ENCODE measurements at places on chromosomes 6 and 20.

DNA sequence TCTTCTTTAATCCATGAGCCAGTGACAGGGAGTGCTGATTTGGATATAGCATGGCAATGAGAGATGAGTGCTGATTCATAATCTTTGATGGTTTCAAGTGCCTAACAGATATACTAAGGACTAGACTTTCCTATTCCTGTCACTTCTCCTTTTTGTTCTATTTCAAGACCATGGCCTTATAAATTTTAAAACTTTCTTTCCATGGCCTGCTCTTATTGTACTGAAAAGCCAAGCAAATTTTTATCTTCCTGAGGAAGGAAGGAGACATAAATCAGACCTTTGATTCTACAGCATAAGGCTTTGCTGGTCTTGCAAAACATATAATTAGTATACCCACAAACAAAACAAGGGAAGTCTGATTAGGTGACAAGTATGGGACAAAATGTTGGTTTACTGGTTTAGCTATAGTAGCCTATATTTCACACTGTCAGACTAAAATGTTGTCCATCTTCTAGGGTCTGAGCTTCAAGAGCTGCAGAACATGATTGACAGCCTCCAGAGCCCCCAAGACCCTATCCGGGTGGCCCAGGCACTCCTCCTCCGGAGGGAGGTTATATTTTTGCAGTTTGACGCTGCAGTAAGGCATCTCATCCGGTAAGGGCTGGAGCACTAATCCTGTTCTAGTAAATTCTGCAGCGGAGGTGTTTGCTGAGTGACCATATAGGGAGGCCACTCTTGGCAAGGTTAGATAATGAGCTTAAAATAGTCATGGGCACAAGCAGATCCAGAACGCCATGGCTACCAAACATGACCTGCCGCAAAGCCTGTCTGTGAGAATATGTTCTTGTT lies 82.3 kb downstream of the CD164 start:
- DNase-seq = no peak

- DNase-seq = no peak
Observed at GRCh38 chr6:116004841-116005815, 55.6 kb downstream of the FRK start.

- DNase-seq = no peak
Observed at GRCh38 chr6:123770247-123770949, 33.3 kb upstream of the NKAIN2 start.

DNA sequence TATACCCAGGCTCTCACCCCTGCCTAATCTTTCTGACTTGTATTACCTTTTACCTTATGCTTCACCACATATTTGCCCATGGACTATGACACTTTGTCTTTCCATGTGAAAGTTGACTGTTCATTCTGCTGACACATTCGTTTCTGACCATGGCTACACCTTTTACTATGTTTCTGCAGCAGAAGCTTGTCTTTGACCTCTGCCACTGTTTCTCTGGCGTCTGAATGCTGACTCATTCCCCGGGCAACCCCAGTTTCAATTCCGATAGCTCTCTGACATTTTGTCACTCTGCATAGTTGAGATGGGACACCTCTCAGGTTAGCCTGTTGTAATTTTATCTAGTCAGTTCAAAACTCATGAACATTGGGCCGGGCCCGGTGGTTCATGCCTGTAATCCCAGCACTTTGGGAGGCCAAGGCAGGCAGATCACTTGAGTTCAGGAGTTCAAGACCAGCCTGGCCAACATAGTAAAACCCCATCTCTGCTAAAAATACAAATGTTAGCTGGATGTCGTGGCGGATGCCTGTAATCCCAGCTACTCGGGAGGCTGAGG lies 50.7 kb downstream of the SLC26A8 start:
- DNase-seq = no peak

DNA sequence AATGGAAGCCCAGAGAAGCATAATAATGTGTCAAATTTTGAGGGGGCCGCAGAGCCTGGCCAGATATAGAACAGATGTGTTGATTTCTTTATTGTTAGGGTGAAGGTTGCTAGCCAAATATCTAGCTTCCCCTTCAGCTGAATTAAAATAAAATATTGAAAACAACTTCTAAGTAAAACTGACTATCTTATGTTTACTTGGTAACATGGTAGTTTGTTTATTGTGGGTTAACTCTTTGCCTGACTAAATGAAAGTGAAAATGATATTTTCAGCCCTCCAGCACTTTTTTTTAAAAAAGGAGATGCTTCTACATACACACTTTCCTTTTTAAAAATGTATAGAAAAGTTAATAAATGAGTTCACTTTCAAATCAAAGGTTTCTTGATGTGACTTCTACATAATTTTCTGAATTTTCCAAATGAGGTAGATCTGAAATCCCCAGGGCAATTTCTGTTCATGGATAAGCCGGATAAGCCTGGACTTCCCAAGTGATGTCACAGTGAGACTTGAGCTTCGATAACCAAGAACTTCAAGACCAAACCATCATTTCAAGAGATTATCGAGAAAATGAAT lies 172.1 kb upstream of the OLIG3 start:
- no peak for DNase-seq

DNA sequence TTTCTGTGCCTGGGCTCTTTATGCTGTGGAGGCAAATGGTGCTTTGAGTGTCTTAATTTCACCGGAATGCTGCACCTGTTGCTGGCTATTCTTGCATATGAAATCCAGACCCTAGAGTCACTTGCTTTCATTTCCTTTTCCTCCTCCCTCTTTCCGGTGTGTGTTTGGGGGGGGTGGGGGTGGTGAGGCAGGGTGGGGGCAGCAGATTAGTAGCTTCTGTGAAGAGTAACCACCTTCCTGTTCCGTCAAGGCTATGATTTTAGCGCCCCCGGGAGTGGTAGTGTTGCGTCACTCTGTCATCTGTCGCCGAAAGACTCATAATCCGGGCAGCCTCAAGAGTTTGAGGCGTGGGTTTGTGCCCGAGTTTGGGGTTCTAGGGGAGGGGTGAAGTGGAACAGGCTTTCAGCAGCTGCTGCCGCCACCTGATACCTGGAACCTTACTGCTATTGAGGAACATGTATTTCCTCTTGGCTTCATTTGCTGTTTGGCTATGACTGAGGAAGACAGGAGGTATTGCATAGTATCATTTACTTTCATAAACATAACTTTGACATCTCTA lies 49.1 kb downstream of the UTRN start:
- DNase-seq = peak; percentile 76

DNA sequence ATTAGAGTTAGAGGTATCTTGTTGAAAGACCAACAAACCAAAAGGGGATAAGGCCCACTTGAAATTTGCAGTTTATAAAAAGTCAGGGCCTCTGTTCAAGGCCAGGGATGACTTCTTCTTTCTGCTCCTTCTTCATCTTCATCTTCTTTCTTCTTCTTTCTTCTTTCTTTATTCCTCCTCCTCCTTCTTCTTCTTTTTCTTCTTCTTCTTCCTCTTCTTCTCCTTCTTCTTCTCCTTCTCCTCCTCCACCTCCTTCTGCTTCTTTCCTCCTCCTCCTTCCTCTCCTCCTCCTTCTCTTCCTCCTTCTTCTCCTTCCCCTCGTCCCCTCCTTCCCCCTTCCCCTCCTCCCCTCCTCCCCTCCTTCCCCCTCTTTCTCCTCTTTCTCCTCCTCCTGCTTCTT lies 18.4 kb upstream of the ZNF292 start:
- no peak for DNase-seq

DNA sequence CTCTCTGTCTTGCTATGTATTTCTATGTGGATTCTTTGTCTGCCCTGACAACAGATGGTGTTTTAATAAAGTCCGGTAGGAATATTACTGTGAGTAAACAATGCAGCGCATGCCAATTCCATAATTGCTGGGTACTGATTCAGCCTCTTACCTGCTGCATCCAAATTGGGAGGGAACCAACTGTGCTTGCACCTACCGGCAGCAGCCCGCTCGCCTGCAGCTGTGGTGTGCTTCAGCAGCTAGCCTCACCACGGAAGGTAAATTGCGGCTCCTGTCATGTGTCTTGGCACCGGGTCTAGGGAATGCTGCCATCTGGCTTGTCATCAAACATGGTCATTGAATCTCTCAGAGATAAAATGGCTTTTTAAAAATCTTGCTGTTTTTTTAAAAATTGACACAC lies 704.8 kb upstream of the SLC35B3 start:
- DNase-seq = no peak

DNA sequence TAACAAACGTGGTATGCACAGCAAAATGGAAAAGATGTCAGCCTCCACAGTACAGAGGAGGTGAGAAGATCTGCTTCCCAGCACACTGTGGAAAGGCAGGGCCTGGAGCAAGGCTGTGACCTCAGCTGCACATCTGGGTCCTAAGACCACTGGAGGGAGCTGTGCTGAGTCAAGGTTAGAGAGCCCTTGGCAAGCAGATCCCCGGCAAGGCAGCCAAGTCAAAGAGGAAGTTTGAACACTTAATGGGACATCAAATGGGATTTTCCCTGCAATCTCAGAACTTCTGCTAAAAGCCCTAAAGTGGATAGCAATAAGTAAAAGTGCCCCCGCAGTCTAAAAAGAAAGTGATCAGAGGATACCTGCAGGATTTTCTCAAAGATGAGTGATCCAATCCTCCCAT lies 39.5 kb downstream of the UNC5CL start:
- DNase-seq = peak; percentile 62

GRCh38 chr6:158706369-158706982 lies 56.6 kb downstream of the SYTL3 start:
- peak; percentile 22 for DNase-seq

DNA sequence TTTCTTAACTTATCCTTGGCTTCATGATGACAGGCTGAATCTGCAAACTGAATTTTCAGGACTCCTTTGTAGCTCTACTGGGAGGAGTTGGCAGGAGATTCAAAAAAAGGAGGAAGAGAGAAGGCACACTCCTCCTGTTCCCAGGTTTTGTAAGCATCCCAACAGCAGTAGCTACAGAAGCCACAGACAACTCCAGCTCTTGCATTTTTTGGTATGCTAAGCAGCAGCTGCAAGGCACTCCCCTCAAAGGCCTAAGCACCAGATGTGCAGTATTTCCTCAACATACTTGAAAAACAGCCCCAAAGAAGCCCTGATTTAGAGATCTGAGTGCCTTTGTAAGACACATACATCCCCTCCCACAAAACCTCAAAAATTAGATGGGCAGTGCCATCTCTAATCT lies 328.6 kb upstream of the SYNCRIP start:
- no peak for DNase-seq

DNA sequence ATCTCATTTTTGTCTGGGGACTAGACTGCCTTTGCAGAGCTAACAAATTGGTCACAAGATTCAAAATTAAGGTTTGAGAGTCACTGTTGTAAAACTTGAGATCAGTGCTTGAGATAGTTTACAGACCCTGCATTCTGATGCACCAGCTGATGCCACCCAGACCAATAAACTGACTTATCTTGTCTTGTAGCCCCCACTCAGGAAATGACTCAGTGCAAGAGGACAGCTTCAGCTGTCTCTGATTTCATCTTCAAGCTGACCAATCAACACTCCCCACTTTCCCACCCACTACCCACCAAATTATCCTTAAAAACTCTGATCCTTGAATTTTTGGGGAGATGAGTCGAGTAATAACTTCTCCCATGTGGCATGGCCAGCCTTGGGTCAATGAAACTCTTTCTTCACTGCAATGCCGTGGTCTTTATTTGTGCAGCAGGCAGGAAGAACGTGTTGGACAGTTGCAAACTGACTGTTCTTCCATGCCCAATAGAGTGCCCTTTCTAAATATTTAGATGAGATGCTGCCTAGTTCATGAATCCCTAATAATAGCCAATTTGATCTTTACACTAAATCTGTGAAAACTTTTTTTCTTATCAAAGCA lies 48.3 kb upstream of the PROKR2 start:
- no peak for DNase-seq

DNA sequence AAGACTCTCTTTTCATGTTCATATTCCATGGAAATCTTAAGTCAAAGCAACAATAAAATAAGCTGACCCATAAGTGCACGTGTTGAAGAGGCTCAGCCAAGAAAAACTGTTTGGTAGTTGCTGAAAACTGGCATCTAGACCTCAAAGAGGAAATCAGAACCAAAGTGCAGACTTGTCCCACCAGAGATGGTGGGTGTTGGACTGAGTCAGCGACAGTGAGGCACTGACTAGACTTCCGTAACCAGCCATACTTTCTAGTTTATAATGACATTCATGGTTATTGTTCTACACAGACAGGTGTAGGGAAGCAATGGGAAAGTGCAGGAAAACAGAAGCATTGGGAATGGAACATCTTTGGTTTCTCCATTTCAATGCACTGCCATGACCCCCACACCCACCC lies 175.7 kb upstream of the AGPAT4 start:
- DNase-seq = no peak

GRCh38 chr20:38755324-38755910 lies 7.2 kb downstream of the ACTR5 start:
- no peak for DNase-seq

DNA sequence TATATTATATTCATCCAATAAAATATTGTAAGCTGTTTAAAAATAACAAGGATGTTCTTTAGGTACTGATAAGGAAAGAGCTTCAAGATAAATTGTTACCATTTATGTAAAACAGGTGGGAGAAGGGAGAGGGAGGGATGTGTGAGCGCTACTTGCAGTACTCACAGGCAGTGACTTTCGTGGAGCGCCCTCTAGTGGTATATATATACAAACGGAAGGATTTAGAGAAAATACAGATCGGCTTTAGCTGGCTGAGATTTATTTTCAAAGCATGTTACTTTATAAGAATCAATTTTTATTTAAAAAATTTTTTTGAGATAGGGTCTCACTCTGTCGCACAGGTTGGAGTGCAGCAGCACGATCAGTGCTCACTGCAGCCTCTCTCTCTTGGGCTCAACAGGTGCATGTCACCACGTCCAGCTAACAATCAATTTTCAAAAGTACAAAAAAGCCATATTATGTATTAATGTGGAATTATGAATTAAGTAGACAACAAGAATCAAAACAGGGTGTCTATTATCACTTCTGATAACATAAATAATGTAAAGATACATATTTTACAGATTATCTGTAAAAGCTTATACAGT lies 3.3 kb upstream of the MOG start:
- DNase-seq = peak; percentile 81

GRCh38 chr6:109347779-109348178 lies 34.5 kb downstream of the CD164 start:
- DNase-seq = no peak

GRCh38 chr20:44398335-44398734 lies 42.8 kb downstream of the HNF4A start:
- no peak for DNase-seq

- DNase-seq = no peak
Observed at GRCh38 chr20:38404016-38404415, 31.1 kb downstream of the SNHG17 start.

DNA sequence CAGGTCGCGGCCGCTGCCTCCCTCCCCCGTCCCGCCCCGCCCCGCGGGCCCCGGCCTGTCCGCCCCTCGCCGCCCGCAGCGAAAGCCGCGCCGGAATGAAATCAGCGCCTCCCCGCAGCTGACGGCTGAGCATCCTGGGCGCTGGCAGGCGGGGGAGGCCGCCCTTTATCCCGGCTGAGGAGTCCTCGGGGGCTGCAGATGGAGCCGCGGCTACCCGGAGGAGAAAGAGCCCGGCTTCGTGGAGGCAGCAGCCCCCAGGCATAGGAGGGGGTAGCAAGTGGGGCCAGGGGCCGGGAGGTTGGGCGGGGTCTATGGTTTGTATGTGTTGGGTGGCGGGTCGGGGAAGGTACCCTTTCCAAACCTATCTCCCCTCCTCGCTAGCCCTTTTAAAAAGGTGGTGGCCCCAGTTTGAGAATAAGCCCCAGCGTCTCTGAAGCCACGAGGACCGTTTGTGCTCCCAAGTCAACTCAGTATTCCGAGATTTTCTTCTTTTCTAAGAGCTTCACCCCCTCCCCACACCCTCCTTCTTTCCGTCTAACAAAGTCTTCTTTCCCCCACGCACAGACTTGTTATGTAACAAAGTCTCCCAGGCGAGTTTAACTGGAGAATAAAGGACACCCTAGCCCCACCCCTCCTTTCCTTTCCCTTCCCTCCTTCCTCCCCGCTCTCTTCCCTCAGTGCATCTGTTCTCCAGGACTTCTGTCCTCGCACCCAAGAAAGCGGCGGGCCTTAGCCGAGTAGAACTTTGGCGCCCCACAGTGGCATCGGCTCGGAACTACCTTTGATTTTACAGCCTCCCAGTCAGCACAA lies 11.0 kb downstream of the POU3F2 start:
- DNase-seq = peak; percentile 68
